Caco-2 (cell line): ENCODE measurements at places on chromosomes 4 and X.

GRCh38 chr4:8886612-8887406, 15.2 kb upstream of the HMX1 start:
- DNase-seq: no peak

GRCh38 chr4:18954538-18954937, 933.0 kb upstream of the LCORL start:
- DNase-seq: no peak

DNA sequence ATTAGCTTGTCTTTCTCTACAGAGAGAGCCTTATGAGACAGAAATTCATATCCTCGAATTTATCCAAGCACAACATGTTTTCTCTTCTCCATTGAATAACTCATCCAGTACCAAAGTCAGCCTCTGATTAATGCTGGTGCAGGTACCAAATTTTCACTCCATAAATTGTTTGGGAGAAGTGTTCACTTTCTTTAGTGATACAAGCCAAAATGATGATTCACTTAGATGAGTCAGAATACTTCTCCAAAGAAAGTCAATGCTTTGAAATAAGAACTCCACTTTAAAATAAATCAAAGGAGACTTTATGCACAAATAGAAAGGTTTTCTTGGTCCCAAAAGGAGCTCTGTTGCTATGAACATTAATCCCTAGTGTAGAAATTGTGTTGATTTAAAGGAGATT, 60.2 kb downstream of the MAOB start:
- DNase-seq: no peak

- DNase-seq: no peak
Measured at GRCh38 chr4:136644279-136644678, 888.0 kb downstream of the PCDH18 start.
